Esophagus squamous epithelium (tissue), 5 donors: ENCODE measurements at places on chromosomes 4 and X.

GRCh38 chr4:68079928-68080327 lies 49.7 kb downstream of the TMPRSS11F start:
- DNase-seq, result no peak

DNA sequence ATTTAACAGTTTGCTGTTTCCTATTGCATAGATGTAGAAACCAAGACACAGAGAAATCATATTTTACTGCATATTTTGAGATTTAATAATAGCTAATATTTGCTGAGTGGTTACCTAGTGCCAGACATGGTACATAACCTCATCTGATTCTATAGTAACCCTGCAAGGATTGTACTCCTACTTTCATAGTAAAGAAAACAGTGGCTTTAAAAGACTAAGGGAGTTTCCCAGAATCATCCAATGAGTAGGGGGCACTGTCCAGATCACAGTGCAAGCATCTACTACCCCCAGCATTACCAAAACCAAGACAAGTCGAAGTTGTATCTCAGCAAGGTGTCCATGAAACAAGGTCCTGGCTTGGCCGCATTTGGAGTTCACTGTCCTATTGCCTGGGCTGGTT lies 224.5 kb upstream of the TENM3 start:
- no peak for DNase-seq

DNA sequence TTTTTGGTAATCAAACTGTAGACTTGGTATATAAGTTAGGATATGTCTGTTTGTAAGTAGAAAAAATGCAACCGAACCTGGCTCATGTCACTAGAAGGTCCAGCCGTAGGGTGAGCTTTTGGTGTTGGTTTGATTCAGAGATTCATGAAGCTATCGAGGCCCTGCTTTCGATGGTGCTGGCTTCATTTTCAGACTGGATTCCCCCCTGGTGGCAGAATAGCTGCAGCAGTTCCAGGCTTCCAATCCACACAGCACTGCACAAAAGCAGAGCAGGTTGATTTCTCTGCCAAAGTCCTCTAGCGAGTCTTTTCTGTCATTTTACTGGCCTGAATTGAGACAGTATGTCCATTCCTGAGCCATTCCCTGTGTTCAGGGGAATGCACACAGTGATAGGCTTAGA lies 33.1 kb downstream of the PDK3 start:
- no peak for DNase-seq

DNA sequence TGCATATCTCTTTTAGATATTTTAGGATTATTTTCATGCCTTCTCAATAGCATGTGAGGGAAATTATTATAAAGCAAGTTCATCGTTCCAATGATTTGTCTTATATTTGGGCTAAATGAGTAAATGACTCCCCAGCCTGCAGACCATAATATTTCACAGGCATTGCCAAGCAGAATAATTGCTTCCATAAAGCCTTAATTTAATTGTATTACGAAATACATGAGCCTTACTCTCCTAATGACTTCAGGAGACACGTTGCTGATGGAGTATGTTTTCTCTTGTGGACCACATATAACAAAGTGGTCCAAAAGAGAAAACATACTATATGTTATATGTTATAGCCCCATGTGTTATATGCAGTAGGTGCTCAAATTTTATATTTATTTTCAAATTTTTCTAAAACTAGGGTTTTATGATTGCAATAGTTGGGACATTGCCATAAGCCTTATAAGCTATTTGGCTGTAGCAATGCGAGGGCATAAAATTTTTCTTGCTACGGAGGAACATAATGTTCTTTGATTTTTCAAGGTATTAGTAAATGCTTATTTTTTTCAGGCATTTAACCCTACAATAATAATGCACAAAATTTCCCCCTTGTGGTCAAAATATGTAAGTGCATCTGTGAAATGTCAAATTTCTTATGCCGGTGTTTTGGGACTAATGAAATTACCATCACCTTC lies 26.2 kb upstream of the TMPRSS11D start:
- DNase-seq, result no peak

DNA sequence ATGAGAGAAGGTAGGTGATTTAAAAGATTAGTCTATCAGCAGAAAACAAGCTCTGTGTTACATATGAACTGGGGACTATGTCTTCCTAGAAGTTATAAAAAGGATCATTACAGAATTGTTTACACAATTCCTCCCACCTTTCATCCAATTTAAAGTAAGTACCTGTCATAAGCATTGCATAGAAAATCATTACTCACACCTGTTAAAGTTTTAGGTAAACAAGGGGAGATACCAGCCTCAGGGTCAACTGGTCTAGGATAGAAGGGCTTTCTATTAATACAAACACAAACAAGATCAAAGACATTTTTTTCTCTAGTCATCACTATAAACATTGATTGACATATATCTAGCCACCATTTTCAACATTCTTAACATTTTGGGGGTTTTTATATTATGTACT lies 333.9 kb downstream of the ARHGAP24 start:
- no peak for DNase-seq

GRCh38 chr4:55612341-55612740 lies 20.3 kb upstream of the PDCL2 start:
- DNase-seq, result no peak
